ENCODE measurements at places on chromosomes 5 and 9. TPM values are rescaled to one million over a fixed set of nuclear protein-coding genes. Genes with fewer than 3 reads are reported as not detected.

- no peak for DNase-seq
These were observed 232.8 kb downstream of the NR2F1-AS1 start for GRCh38 chr5:93348231-93348630.

DNA sequence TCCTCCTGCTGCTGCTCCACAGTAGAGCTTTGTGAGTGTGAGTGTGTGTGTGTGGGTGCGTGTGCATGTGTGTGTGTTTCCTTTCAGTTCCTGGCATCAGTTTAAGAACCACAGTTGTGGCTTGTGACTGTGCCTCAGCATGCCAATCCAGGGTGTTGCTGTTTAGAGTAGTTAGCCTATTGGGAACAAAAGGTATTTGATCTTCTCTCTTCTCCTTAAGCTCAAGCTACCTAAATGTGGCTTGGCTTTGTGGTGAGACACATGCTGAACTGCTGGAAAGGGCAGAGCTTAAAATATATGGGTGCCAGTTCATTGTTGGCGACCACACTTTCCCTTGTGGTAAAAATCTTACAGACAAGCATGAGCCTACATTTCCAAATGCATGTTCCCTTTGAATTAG lies 116.6 kb upstream of the BNC2 start:
- DNase-seq: no peak

Gene MYMK
- not detected for total RNA-seq

DNA sequence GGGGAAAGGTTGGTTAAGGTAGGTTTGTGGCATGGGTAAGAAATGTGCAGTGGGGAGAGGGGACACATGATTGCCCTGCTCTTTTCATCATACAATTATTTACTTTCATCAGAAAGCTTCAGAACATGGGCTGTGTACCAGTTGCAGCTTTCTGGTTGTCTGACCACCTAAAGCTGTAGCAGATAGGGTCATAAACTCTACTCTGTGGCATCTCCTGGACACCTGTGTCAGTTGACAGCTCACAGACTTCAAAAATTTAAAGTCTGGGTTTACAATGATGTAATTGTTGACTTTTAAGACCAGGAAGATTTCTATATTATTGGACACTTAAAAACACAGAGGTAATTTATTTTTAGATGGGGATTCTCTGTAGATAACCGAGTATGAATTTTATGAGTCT lies 222.7 kb upstream of the PRR16 start:
- no peak for DNase-seq

DNA sequence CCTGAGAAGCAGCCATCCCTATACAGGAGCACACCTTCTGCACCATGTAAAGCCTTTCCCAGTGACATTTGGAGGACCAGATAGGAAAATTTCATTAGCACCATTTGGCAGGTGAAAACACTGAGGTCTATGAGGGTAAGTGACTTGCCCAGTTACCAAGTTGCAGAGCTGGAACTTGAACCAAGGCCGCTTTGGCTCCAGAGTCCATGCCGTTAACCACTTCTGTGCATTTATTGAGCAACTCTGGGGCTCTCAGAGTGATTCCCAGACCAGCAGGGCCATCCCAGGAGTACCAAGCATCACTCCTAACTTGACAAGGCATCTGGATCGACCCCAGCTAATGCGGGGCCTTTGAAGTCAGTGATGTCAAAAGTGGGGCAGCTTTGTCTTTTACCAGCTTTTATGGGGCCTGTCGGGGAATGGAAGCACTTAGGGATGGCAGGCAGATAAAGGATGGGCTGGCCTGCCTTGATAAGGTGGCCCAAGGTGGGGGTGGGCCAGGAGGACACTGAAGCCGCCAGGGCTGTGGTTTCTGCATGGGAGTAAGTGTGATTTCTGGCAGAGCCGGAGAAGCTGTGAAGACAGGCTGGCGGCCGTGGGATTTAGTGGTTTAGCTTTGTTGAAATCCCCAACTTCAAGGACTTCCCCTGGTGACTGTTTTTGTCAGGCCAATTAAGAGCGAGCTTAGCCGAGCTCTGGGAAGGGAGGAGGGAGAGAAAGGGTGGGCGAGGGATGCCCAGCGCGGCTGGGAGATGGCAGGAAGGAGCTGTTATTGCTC lies 127.3 kb downstream of the MACROH2A1 start:
- DNase-seq: no peak

Gene ENG
- 37.9 TPM for total RNA-seq

- DNase-seq: no peak
These were observed 141.2 kb upstream of the IER5L start for GRCh38 chr9:129319076-129319937.

DNA sequence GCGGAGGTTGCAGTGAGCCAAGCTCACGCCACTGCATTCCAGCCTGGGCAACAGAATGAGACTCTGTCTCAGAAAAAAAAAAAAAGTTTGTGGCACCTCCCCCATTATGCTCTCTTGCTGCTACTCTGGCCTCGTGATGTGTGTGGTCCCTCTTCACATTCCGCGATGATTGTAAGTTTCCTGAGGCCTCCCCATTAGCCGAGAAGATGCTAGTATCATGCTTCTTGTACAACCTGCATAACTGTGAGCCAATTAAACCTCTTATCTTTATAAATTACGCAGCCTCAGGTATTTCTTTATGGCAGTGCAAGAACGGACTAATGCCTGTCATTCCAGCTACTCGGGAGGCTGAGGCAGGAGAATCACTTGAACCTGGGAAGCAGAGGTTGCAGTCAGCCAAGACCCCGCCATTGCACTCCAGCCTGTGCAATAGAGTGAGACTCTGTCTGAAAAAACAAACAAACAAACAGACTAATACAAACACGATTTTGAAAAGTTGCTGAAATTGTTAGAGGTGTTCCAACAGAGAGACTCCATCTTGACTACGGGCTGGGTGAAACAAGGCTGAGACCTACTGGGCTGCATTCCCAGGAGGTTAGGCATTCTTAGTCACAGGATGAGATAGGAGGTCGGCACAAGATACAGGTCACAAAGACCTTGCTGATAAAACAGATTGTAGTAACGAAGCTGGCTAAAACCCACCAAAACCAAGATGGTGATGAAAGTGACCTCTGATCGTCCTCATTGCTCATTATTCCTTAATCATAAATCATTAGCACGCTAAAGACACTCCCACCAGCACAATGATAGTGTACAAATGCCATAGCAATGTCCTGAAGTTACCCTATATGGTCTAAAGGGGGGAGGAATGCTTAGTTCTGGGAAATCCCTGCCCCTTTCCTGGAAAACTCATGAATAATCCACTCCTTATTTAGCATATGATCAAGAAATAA lies 8.3 kb upstream of the AFF4 start:
- DNase-seq: no peak

DNA sequence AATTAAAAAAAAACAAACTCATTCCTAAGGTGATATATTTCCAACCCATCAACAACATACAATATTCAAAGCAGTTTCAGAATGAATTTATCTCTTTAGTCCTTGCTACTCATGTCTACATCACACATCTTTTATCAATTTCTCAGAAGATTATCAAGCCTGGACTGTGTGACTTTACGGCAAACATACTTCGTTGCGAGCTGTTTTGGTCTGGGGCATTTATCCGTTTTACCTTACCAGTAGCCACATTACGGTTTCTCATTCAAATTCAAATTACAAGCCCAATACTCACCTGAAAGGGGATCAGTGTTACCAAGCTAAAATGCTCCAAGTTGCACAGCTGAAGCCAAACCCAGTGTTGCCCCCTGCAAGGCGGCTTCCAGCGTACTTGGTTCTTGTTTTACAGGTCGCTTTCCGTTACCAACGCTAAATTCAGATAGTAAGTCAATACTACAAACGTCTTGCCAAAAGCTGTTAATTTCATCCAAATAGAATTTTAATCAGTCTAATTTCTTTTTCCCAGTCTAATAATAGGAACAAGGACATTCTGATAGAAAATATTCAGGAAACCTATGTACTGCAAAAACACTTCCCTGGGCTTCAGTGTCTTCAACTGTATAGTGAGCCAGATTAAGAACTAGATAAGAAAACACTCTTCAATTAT lies 1.8 kb downstream of the HNRNPH1 start:
- peak; percentile 40 for DNase-seq

Gene FCN2
- total RNA-seq: 0.60 TPM

Gene FBLL1
- 0.93 TPM for total RNA-seq

DNA sequence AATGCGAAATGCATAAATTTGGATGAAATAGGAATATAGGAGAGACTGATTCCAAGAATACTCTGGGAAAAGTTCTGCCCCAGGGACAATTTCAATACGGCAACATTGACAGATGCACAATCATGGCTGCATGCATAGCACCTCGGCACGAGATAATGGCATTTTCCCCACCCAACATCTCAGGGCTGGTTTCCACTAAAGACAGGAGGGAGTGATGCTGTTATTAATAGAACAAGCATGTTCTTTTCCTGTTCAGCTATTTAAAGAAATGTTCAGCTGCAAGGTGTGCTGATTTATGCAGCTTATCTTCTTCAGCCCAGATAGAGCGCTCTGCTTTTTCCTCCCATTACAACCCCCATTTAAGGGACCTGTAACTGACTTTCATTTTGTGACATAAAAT lies 740.2 kb downstream of the TLR4 start:
- DNase-seq: no peak

GRCh38 chr9:79395228-79395627 lies 176.5 kb upstream of the TLE4 start:
- DNase-seq: no peak

DNA sequence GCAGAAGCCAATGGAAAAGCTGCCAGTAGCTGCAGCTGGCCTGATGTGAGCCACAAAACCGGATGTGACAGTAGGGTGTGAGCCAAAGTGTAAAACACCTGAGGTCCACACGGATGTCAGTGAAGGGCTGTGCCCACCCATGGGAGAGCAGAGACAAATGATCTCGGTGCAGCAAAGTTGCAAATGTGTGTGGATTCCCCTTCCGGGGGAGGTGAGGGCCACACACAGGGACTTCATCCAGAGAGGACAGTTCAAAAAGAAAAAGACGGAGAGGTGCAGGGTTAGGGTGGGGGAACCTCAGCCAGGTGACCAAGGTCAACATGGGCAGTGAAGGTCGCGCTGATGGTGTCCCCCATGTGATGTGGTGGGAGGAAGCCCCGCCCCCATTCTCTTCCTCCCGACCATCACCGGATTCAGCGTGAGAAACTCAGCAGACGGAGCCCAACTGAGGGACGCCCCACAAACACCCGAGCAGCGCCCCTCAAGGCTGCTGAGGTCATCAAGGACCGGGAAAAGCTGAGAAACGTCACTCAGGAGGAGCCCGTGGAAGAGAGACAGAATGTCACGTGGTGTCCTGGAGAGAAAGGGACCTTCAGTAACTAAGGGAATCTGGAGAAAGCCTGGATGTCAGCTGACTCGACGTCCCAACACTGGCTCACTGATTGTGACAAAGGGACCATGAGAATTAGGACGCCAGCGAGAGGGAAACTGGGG lies 11.4 kb upstream of the PTGDS start:
- no peak for DNase-seq

Gene PDE4D
- 5.5 TPM for total RNA-seq

DNA sequence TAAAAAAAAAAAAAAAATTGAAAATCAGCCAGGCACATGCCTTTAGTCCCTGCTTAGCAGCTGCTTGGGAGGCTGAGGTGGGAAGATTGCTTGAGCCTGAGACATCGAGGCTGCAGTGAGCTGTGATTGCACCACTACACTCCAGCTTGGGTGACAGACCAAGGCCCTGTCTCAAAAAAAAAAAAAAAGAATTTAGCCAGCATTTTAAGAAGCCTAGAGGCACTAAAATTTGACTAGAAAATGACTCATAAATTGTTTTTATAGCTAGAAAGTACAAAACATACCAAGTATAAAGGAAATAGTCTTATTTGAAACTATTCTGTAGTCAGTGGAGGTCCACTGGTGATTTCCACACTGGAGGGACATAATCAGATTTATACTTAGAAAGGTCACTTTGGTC lies 17.5 kb downstream of the LRRC70 start:
- DNase-seq: no peak

- no peak for DNase-seq
These were observed 216.3 kb upstream of the ZNF608 start for GRCh38 chr5:124962735-124963134.

- DNase-seq: no peak
These were observed 15.3 kb downstream of the NFIB start for GRCh38 chr9:14298601-14299022.

DNA sequence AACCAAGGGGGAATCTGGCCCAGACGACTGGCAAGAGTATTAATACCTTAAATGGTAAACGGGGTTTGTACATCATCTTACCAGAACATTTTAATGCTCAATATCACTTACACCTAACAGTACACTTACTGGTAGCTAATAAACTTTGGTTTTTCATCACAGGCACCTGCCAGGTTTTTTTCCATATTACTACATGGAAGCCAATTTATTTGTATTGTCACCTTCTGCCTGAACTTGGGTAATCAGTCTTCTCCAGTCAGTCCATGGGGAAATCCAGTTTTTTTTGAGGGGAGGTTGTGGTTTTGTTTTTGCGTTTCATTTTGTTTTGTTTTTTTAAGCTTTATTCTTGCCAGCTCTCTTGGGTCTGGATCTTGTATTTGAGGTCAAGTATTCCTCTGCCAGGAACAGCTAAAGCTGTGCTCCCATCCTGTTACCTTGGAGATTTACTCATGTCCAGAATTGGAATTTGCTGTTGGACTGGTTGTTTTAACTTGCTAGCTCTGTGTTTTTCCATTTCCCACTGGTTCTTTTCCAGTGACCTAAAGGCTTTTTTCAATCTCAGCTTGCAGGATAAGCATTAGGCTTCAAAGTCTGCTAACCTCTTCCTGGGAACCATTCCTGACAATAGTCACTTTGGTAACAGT lies 11.1 kb upstream of the NADK2 start:
- DNase-seq: no peak

- DNase-seq: no peak
These were observed 67.8 kb downstream of the PTCD2 start for GRCh38 chr5:72387985-72388384.

GRCh38 chr5:68216245-68217046 lies 890 bp downstream of the PIK3R1 start:
- DNase-seq: peak; percentile 62

DNA sequence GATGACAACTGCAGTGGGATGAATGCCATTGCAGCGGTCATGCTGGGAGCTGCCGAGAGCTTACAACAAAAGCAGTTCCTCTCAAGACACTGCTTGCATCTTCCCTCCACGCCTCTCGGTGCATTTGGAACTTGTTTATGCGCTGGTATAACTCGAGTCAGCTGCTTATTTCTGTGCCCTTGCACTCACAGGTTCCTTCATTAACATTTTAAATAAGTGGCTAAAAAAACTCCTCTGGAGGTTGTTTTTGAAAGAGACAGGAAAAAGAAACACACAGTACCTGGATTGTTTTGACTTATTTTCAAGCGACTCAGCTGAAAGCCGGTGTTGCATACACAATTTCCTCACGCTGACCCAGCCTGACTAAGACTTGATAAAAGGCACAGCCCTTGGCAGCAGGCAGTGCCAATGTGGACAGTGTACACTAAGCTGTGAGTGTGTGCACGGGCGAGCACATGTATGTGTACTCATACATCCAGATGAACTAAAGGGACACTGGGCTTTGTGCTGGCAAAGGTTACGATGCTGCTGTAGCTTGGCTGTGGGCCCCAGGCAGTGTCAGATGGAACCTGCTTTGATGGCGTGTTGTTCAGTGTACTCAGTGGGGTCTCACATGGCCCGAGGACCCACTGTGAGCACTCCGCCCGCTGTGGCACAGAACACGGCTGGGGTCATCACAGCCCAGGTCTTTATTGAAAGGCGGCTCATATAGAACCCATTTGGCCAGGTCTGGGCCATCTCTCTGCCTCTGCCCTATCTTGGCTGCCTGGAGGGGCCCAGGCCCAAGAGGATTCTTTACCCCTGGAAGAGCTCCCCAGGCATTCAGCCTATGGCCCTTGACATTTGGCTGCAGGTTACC lies 92.3 kb downstream of the ANKRD33B start:
- DNase-seq: no peak

Measured in pancreas (tissue), 10 donors.